ENCODE measurements at places on chromosomes 11 and 22.

DNA sequence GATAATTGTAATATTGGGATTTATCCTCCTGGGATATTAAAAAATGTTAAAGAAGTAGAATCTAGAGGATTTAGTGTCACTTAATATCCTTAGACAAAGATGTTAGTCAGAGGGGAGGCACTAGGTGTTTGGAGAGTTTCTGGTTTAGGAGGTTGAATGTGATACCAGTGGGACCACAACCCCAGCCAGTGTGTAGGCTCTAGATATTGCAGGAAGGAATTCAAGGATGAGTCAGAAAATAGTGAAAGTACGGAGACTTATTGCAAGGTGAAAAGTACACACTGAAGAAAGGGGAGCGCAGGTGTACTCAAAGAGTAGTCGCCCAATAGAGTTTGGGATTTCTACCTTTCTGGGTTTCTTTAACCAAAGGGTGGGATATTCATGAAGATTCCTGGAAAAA lies 5.7 kb upstream of the TMEM41B start:
- DNase-seq, result no peak

DNA sequence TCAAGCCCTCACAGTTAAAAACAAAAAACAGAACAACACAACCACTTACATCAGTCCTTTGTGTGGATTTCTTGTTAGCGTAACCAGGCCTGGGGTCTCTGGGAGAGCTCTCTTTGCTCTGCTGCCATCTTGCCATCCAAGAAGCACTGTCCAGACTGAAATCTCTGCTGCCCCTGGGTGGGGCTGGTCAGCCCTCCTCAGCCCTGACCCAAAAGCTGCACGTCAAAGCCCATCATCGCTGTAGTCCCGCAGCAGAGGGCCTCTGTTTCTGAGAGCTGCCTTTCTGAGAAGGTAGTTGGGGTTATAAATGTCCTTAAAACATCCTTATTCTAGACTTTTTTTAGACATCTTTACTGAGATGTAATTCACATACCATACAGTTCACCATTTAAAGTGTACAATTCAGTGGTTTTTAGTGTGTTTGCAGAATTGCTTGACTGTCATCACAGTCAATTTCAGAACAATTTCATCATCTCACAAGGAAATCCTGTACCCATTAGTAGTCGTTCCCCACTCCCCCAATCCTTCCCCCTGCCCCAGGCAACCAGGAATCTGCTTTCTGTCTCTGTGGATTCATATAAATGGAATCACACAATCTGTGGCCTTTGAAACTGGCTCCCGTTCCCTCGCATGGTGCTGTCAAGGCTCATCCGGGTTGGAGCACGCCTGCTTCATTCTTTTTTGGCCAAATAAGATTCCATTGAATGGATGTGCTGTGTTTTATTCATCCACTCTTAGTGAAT lies 94.9 kb downstream of the TBC1D22A start:
- DNase-seq, result peak; percentile 34

DNA sequence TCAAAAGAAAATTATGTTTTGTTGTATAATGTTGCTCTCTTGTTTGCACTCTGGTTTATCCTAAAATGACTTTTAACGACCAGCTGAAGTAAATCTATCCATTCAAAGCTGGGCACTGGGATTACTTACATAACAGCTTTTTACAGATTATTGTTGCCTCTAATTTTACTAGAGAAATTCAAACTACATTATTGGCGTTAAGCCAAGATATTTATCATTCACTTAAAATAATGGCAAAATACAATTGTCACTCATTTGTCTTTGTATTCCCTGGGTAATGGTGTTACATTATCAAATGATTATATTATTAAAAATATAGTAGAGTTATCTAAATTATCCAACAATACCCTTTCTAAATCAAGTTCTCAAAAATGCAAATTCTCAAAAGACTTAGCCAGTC lies 30.3 kb downstream of the DLG2 start:
- no peak for DNase-seq

GRCh38 chr11:937841-938261 lies 12.2 kb downstream of the AP2A2 start:
- no peak for DNase-seq

DNA sequence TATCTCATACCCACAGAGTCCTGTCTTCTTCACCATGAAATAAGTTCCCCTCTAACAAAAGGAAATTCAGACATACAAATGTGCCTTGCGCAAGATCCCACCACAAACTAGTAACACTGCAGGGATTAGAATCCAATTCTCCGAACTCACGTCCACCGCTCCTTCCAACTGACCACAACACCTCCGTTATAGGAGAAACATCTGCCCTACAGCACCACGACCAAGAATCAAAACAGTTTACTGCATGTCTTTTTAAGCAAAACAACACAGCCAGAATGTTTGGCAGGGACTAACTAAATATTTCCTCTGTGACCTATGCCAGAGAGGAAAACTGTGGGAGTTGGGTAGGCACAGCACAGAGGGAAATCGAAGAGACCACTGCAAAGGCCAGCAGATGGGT lies 72.7 kb upstream of the AKIP1 start:
- no peak for DNase-seq

- DNase-seq, result no peak
These were observed 36.9 kb downstream of the MORC2 start for GRCh38 chr22:30931541-30932300.

GRCh38 chr22:45268958-45269844 lies 15.5 kb upstream of the UPK3A start:
- DNase-seq, result peak; percentile 92

DNA sequence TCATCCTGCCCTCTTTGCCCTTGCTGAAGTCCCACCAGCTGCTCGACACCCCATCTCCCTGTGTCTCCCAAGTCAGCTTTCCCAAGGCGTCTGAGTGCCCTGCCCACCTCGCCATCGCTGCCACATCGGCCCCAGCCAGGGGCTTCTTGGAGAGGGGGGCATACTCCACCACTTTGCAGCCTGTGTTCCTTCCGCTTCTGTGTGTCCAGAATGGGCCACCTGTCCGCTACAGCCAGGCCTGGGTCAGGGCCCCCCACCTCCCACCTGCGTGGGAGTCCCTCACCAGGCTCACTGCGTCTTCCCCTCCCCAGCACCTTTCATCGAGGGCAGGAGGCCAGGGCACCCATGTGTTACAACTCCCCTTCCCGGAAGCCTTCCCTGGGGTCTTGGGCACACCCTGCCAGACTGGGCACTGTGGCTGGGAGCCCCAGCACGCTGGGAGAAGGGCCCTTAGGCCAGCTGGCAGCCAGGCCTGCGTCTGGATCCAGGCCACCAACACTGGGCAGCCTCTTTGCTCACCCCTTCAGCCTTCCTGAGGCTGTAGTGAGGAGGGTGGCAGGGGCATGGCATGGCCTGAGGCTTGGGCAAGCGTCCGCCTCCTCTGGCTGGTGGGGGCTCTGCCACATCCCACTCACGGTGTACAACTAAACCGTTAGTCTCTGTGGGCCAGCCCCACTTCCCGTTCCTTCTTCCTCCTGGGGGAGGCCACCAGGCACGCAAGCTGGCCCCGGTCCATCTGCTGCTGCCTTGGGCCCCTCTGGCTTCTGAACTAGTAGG lies 13.4 kb downstream of the CPT1A start:
- no peak for DNase-seq

GRCh38 chr22:29155966-29156365 lies 49.7 kb upstream of the EMID1 start:
- DNase-seq, result no peak

GRCh38 chr22:22655452-22656290 lies 11.3 kb downstream of the GGTLC2 start:
- DNase-seq, result no peak

DNA sequence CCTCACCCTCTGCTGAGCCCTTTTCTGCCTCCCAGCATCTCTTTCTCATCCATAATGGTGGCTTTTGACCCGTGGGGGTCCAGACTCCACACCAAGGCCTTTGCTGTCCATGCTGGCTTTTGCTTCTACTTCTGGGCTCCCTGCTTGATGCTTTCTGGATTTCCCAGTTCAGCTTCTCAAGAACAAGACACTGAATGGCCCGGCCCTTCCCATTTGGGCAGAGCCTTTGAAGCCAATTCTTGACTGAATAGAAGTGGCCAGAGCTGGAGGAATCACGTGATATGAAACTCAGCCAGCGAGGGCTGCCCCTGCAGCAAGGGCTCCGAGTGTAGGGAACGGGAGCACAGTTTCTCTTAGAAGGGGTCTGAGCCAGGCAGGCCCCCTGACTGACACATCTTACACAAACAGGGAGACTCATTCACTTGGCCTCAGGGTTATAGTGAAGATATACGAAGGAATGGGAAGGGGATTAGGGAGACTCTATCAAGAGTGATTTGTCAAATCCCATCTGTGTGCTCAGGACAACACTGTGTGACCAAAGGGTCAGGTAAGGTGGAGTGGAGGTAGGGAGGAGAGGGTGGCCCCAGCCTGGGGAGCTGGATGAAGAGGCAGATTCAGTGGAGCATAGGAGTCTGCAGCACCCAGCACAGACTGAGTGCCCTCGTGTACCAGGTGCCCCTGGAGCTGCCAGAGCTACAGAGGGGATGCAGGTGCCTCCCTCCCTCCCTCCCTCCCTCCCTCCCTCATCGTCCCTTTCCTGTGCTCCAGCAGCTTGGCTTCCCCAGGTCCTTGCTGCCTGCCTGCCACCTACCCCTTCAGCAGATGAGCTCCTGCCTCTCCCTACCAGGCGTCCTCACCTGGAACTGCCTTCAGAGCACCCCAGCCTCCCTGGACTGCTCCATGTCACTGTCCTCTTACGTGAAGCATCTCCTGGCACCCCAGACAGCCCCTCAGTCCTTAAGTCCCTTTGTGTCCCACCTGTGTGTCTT lies 106.0 kb downstream of the TRIM29 start:
- peak; percentile 33 for DNase-seq

- no peak for DNase-seq
These were observed 15.9 kb upstream of the MUC6 start for GRCh38 chr11:1052133-1053011.

DNA sequence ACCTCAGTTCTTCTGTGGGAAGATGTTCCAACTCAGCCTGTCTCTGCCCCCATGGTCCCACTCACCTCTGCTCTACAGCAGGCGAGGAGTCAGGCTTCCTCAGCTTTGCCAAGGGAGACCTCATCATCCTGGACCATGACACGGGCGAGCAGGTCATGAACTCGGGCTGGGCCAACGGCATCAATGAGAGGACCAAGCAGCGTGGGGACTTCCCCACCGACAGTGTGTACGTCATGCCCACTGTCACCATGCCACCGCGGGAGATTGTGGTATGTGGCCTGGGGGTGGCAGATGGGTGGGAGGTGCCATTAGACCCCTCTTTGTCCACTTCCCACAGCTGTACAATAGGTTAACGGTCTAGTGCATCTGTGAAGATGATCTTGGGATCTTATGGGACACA lies 73.3 kb downstream of the MYO7A start:
- DNase-seq, result no peak

DNA sequence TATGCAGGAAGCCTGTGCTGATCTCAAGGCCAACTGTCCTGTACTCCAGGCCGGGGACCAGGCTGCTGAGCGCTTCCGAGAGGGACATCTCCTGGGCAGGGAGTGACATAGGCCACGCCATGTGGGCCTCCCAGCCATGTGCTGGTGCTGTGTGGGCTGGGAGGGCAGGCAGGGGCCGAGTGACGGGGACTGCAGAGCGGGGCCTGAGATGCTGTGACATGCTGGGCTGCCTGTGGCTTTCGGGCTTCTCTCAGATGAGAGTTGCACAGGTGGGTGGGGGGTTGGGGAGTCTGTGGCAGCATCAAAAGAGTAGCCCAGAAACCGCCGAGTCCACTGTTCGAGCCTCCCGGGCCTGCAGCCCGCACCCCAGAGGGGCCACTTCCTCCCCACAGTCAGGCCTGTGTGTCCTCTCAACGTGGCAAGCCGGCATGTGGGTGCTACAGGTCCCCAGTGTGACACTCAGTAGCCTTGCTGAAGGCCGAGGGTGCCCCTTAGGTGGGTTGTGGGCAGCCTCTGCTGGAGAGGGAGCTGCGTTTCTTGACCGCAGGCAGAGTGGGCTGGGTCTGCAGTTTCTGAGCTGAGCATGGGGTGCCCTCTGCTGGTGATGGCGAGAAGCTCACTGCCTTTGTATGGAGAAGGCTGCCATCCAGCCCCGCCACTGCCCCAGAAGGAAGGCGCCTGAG lies 101.2 kb downstream of the BCR start:
- DNase-seq, result peak; percentile 90

DNA sequence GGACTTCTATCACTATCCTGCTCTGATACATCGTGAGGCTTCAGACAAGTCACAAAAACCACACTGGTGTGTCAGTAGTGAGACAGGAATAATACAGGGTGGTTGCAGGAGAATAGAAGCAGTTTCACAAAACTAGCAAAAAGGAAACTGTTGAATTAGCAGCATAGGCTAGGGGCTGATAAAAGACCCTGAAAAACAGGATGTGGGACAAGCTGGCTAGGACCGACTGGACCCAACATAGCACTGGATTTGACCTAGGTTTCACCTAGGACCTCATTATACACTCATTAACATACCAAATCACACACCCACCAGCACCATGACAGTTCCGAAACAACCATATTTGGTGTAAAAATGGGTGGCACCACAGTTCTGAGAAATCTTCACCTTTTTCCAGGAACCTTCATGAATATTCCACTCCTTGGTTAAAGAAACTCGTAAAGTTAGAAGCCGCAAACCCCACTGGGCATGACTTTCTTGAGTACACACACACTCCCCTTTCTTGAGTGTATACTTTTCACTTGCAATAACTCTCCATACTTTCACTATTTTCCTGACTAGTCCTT lies 76.2 kb downstream of the SLC1A2 start:
- DNase-seq, result no peak

GRCh38 chr22:50171965-50172421 lies 1.5 kb downstream of the PANX2 start:
- no peak for DNase-seq

DNA sequence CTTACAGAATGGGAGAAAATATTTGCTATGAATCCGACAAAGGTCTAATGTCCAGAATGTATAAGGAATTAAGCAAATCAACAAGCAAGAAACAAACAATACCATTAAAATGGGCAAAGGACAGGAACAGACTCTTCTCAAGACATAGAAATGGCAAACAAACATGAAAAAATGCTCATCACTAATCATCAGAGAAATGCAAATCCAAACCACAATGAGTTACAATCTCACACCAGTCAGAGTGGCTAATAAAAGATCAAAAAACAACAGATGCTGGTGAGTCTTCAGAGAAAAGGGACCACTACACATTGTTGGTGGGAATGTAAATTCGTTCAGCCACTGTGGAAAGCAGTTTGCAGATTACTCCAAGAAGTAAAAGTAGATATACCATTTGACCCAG lies 382.0 kb upstream of the ANO3 start:
- no peak for DNase-seq

DNA sequence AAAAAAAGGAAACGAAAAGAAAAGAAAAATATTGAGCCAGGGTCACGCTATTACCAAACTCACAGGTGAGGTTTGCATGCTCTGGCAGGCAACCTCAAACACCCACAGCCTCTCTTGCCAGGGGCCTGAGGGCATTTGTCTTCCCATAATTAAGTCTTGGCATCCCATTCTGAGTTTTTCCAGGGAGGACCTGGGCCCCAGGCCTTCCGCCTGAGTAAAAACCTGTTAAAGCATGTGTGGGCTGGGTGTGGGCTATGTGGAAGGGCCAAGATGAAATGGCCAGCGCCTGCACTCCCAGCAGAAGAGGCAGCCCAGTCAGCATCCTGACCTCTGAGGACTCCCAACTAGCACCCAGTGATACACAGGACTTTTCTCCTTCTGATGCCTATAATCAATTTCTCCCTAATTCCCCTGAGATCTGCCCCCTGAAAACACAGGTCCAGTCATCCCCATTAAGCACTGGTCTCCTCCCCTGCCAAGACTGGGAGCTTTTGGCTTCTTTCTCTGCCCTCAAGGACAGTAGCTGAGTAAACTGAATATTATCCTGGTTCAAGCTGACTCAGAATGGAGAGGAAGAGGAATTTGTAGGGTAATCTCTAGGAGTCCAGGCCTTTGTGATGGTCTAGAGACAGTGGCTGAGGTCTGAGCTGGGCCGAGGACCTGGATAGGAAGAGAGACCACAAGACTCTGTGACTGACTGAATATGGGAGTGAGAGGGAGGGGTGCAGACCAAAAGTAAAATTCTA lies 35.6 kb upstream of the ACER3 start:
- DNase-seq, result peak; percentile 26

All from left forelimb (tissue), 1 donor.